ENCODE measurements at places on chromosomes 11 and 22. TPM values are rescaled to one million over a fixed set of nuclear protein-coding genes. Genes with fewer than 3 reads are reported as not detected.

- no peak for DNase-seq
These were observed 265.7 kb upstream of the CTSC start for GRCh38 chr11:88603091-88603867.

DNA sequence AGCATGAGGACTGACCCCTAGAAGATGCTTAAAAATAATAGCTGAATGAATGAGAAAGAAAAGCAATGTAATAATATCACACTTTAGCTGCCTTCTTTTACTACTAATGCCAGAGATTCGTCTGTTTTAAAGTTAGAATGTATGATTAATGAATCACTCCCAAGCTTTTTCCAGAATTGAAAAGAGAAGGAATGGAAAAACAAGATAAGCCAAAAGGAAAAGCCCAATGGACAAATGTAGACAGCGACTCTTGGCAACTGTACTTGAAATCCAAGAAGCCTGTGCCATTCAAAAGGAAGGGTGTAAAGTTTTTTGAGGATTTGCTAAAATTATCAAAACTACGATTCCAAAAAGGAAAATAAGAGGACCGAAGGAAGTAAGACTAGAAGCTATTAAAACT, 40.8 kb upstream of the PAMR1 start:
- no peak for DNase-seq

FXYD6 gene
- polyA plus RNA-seq, result 54.0 TPM

OR51B5 gene
- not detected for polyA plus RNA-seq

HEPHL1 gene
- not detected for polyA plus RNA-seq

GPHA2 gene
- not detected for polyA plus RNA-seq

MS4A12 gene
- polyA plus RNA-seq, result not detected

NRXN2 gene
- 0.42 TPM for polyA plus RNA-seq

GRCh38 chr11:47551086-47551485, 1.8 kb downstream of the CELF1 start:
- DNase-seq, result no peak

- no peak for DNase-seq
These were observed 1.3 kb downstream of the ARHGEF12 start for GRCh38 chr11:120337355-120338106.

DNA sequence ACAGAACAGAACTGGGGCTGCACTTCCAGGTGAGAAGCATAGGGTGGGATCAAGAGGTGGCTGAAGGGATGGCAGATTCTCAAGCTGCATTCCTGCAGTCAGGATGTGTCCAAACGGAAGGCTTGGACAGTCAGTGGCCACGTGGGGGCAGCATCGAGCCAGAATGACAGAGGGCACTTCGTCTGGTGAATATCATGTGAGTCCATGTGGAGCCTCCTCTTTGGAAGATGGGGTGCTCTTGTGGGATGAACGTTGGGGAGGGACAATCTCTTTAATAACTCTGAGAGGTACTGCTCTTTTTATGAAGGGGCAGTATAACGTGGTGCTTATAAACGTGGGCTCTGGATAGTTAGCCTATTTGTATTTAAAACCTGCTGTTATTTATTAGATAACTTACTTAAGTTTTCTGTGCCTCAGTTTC, 154.9 kb upstream of the NAV2 start:
- peak; percentile 86 for DNase-seq

DNA sequence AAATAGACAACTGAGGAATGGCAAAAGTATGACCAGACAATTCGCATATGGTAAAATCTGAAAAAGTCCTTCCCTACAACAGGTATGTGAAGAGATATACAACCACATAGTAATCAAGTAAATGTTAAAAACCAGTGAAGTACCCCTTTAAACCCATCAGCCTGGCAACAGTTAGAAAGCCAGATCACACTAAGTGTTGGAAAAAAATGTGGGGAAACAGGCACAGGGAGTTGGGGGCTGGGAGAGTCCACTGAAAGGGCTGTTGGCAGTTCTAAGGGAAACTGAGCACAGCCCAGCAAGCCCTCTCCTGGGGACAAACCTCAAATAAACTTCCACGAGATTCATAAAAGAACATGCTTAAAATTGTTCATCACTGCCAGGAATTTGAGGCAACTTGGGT, 242.1 kb downstream of the BUD13 start:
- no peak for DNase-seq

DNA sequence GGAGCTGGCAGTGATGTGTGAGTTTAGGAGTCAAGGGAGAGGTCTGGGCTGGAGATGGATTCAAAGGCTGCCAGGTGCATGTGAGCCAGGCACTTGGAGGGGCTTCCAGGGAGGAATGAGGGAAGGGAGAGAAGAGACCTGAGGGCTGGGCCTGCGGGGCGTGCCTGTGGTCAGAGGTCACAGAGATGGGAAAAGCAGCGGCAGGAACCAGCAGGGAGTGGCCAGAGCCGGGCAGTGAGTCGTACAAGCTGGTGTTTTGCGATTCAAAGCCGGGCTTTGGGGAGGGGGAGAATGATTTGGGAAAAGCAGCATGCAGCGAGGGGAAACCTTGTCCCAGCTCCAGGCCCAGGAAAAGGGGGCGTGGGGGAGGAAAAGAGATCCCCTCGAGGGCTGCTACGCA, 96.9 kb upstream of the RTL6 start:
- no peak for DNase-seq

DNA sequence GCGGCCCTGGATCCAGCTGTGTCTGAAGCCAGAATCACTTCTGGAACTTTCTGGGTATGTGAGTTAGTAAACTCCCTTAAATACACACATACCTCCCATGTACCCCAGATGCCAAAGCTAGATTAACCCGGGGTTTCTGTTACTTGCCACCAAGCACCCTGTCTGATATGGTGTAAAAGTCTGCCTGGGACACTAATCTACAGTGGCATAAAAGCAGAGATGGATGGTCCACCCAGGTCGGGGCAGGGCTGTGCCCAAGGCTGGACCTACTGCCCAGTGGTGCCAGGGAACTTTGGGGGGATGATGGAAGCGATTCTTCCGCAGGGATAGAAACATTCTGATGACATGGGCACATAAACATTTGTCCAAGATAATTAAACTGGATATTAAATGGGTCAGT, 12.7 kb downstream of the MRGPRF start:
- no peak for DNase-seq

GRCh38 chr11:43497144-43497543, 138.4 kb downstream of the TTC17 start:
- no peak for DNase-seq

DNA sequence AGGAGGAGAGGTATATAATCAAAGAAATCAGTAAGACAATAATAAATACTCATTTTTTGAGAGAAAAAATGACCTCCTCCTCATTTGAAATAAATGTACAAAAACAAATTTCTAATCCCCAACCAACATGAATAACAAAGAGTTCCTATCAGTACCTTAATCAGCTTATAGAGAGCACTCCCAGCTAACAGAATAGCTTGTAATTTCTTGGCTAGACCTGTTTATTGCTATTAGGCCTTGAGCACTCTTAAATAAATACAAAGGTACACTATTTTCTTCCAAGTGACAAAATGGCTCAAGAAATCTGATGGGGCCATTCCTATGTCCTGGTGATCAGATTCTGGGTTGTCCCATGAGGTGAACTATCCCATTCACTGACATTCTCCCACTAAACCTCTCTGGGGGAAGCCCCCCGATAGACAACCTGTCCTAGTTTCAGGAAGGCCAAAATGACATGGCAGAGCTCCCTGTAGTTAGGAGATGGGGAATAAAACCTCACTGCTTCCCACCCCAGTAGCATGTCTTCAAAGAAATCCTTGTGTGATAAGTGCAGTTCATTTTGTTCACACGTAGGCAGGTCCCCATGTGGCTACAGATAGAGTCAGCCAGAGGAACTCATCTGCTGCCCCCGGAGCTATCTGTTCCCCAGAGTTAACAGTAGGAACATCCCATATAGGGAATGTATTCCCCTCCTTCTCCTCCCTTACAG, 385.7 kb downstream of the SOX6 start:
- DNase-seq, result no peak

TSSK2 gene
- polyA plus RNA-seq, result 0.04 TPM

NXPE4 gene
- polyA plus RNA-seq, result not detected

All from heart left ventricle (tissue), 16 donors.